ENCODE measurements at places on chromosomes 12 and 14. TPM values are rescaled to one million over a fixed set of nuclear protein-coding genes. Genes with fewer than 3 reads are reported as not detected.

DNA sequence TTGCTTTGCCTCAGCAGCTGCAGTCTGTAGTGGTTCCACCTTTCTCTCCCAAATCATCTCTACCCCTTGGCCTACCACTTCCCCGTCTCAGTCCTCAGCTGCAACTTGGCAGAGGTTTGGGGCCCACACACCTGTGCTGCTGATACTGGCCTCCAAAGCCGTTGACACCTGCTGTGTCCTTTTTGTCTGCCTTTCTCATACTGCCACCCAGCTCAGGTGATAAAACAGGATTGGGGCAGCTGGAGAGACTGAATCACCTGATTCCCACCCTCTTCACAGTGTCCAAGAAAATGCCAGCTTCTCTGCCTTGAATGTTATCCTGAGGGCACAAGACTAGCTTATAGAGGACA lies 103.7 kb downstream of the ETV6 start:
- peaks cover 44% of the 10 kb centered on the region for H3K4me1 ChIP-seq
- H3K27me3 ChIP-seq = no peaks in the 10 kb centered on the region
- no peaks in the 10 kb centered on the region for H3K36me3 ChIP-seq
- H3K4me3 ChIP-seq = peak overlapping the region; percentile 2
- peak overlapping the region; percentile 92 for H3K27ac ChIP-seq

DNA sequence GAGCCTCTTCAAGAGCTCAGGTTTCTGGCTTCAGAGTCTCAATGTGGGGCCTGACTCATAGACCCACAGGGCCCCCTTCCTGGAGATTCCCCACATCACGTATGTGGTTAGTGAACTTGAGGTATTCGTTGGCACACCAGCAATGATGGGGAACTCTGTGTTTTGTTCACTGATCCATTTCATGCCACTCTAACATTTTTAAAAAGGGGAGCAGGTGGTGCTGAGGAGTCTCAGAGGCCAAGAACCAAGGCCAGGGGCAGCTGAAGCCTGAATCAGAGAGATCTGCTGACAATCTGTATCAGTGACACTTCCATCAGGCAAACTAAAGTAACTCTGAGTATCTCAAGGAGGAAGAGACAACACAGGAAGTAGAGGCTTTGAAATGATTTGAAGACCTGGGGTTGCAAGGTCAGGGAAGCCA lies 323.4 kb downstream of the VRK1 start:
- no peaks in the 10 kb centered on the region for H3K27me3 ChIP-seq
- H3K4me3 ChIP-seq = no peak overlapping the region
- H3K4me1 ChIP-seq = no peaks in the 10 kb centered on the region
- no peak for DNase-seq

GRCh38 chr12:82682851-82683261 lies 3.9 kb upstream of the TMTC2 start:
- H3K27me3 ChIP-seq = no peaks in the 10 kb centered on the region
- H3K36me3 ChIP-seq = no peaks in the 10 kb centered on the region
- no peak overlapping the region for H3K4me3 ChIP-seq
- no peak for DNase-seq
- no peak overlapping the region for H3K27ac ChIP-seq

GRCh38 chr14:61925732-61926435 lies 163.7 kb downstream of the SNAPC1 start:
- H3K36me3 ChIP-seq = no peaks in the 10 kb centered on the region
- DNase-seq = no peak
- H3K27me3 ChIP-seq = no peaks in the 10 kb centered on the region
- no peak overlapping the region for H3K4me3 ChIP-seq

GRCh38 chr14:62431496-62431895 lies 613.8 kb downstream of the KCNH5 start:
- H3K27ac ChIP-seq = no peak overlapping the region
- H3K27me3 ChIP-seq = no peaks in the 10 kb centered on the region
- no peak overlapping the region for H3K4me3 ChIP-seq
- no peaks in the 10 kb centered on the region for H3K4me1 ChIP-seq
- DNase-seq = no peak
- no peaks in the 10 kb centered on the region for H3K36me3 ChIP-seq

SIX6 gene
- not detected for total RNA-seq

ACSM4 gene
- not detected for total RNA-seq
